Caco-2 (cell line): ENCODE measurements at places on chromosomes 3 and 15. TPM values are rescaled to one million over a fixed set of nuclear protein-coding genes. Genes with fewer than 3 reads are reported as not detected.

GRCh38 chr15:60568301-60568742, 89.4 kb upstream of the ICE2 start:
- DNase-seq, result no peak

- no peak for DNase-seq
Measured at GRCh38 chr3:113405180-113405579, 36.1 kb downstream of the CFAP44 start.

DNA sequence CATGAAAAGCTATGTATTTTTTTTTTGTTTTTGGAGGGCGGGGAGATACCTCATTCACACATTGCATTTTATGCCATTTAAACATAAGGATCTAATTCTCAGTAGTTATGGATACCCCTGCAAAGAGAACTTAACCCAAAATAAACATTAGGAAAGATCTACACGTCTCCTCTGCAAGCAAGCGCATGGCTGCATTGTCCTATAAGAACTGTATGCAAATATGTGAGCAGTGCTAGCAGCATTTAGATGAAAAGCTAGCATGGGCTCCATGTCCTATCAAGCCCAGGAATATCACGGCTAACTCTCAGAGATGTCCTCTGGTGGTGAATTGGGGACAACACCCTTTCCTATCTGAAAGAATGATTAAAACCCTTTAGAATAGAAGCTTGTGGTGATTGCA, 292.8 kb downstream of the MEX3B start:
- DNase-seq, result no peak

DNA sequence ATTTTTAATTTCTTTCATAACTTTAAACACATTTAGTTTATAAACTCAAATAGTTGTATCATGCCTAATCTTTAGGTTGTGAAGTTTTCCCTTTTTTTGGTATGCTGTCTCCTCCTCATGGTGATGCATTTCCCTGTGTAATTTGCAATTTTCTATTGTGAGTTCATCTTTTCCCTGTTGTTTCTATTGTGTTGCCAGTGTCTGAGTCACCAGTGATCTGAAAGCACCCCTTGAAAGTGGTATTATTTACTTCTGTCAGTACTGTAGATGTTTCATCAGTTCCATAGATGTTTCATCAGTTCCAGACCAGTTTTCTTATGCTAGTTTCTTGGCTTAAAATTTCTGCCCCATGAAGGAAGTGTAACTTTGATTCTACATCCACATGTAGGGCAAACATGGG, 80.6 kb downstream of the OXSM start:
- DNase-seq, result no peak

- DNase-seq, result no peak
Measured at GRCh38 chr3:149332771-149333170, 665 bp downstream of the TM4SF18 start.

DNA sequence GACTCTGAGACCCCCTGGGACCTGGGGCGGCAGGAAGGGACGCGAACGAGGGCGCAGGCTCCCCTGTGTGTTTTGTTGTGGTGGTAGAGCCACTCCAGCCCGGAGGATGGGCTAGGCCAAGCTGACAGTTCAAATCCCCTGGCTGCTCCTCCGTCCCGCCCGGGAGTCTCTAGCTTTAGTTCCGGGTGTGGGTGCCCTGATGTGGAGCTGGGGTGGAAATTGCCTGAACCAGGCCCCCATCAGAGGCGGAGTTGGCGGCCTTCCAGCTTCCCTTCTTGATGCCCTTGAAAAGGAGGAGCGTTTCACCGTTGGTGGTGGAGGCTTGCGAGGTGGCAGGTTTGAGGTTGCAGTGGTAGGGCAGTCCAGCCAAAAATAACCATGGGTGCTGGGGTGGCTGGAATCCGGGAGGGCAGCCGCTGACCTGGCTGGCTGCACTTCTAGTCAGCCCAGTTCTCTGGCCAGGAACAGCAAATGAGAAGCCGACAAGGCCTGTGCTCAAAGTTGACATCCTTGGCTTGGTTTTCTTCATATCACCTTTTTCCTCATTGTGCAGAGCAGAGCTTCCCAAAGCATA, 817 bp downstream of the CLK3 start:
- DNase-seq, result no peak

- no peak for DNase-seq
Measured at GRCh38 chr3:12648384-12648959, 15.4 kb downstream of the RAF1 start.

GRCh38 chr3:56720849-56721248, 37.8 kb upstream of the TASOR start:
- DNase-seq, result no peak

DNA sequence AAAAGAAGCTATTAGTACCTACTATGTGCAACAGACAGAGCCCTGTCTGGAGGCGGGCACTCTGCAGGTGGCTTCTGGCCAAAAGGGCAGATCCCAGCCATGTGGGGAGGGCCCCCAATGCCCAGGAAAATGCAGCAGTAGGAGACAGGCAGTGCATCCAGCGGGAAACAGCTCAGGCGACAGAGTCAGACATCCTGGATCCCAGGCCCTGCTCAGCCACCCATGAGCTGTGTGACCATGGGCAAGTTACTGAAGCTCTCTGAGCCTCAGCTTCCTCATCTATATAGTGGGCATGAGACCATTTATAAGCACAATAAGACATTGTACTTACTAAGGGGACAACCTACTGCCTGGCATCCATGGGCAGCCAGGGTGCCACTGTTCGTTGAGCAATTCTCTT, 25.8 kb downstream of the NUP210 start:
- DNase-seq, result no peak

DNA sequence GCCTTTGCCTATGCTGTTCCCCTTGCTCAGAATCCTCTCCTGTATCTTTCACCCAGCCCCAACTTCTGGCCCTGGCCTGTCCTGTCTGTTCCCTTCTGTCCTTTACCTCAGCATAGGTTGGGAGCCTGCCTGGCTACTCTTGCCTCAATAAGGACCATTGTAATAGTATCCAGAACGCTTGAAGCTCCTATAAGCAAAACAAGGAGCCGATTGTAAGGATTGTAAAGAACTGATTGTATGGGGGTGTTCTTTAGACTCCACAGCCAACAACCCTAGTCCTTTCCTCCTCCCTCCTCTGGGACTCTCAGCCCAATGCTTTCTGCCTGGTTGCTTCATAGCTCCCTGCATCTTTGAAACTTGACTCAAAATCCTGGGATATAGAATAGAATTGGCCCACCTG, 18.7 kb upstream of the RAD54L2 start:
- DNase-seq, result no peak

- no peak for DNase-seq
Measured at GRCh38 chr15:29252234-29252633, 17.4 kb downstream of the NSMCE3 start.

- no peak for DNase-seq
Measured at GRCh38 chr3:158453865-158454264, 117.1 kb upstream of the MLF1 start.

DNA sequence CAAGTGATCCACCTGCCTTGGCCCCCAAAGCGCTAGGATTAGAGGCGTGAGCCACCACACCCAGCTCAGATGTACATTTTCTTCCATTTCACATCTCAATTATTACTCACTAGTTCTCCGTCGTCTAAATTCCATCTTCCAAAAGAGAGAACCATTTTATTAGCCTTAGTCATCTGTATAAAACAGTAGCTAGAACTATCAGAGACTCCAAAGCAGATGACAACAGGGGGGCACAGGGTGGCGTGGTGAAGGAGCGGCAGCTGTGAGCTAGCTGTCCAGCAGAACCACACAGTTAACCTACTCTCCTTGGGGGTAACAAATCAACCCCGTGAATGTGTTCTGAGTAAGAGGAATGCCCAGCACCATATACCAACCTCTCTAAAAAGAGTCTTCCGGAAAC, 7.1 kb downstream of the SLC25A20 start:
- DNase-seq, result no peak

DNA sequence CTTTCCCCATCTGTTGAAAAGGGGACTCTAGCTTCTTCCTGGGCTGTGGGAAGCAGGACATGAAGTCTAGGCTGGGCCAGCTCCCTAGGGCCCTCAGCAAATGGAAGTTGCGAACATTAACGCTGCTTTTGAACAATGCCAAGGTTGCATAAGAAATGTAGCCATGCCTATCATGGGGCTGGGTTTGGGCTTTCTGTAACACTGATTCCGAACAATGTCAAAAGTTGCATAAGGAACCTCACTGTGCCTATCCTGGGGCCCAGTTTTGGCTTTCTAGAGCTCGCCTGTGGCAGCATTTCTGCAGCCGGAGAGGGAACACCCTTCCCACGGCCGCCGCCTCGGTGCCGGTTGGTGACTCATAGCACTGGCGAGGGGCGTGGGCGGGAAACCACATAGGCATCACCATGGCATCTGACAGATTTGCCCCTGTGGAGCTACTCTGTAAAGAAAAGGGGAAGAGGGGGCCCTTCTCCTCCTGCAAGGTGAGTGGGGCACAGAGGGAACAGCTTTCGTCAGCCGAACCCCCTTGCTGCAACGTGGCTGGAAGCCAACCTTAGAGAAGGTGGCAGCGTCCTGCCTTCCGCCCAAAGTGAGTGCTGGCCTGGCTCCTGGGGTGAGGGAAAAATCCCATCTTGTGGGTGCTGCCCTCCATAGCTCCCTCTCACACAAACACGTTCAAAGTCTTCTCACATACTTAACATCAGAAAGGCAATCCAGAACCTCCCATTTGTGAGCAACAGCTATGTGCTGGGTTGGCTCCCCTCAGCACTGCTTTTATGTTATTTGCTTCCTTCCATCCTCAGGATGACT, 46.6 kb upstream of the ATP2B2 start:
- no peak for DNase-seq

GRCh38 chr15:95522533-95522932, 808.0 kb upstream of the NR2F2 start:
- DNase-seq, result no peak

GRCh38 chr3:194197981-194198695, 62.2 kb downstream of the HES1 start:
- no peak for DNase-seq

GRCh38 chr3:131485119-131485518, 17.7 kb downstream of the MRPL3 start:
- DNase-seq, result no peak

- DNase-seq, result no peak
Measured at GRCh38 chr3:23073724-23074305, 129.3 kb upstream of the UBE2E2 start.

GRCh38 chr3:162738784-162739183, 1242.2 kb downstream of the OTOL1 start:
- DNase-seq, result no peak

DNA sequence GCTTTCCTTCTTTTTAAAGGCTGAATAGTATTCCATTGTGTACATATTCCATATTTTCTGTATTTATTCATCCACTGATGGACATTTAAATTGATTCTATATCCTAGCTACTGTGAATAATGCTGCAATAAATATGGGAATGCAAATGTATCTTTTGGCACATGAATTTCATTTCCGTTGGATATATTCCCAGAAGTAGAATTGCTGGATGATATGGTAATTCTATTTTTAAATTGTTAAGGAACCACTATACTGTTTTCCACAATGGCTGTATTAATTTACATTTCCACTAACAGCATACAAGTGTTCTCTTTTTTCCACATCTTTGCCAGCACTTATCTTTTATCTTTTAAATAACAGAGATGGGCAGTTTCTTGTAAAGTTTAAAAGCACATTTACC, 302.7 kb downstream of the CTNNB1 start:
- DNase-seq, result no peak

DNA sequence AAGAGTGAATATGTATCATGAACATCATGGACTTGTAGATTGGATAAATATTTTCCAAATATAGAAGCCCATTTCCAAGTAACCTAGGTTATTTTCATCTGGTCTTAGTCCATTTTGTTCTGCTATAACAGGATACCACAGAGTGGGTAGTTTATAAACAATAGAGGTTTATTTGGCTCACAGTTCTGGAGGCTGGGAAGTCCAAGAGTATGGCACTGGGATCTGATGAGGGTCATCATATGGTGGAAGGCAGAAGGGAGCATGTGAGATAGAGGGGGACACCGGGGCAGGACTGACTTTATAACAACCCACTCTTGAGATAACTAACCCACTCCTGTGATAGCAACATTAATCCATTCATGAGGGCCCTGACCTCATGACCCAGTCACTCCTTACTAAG, 9.4 kb upstream of the MGA start:
- DNase-seq, result no peak

DNA sequence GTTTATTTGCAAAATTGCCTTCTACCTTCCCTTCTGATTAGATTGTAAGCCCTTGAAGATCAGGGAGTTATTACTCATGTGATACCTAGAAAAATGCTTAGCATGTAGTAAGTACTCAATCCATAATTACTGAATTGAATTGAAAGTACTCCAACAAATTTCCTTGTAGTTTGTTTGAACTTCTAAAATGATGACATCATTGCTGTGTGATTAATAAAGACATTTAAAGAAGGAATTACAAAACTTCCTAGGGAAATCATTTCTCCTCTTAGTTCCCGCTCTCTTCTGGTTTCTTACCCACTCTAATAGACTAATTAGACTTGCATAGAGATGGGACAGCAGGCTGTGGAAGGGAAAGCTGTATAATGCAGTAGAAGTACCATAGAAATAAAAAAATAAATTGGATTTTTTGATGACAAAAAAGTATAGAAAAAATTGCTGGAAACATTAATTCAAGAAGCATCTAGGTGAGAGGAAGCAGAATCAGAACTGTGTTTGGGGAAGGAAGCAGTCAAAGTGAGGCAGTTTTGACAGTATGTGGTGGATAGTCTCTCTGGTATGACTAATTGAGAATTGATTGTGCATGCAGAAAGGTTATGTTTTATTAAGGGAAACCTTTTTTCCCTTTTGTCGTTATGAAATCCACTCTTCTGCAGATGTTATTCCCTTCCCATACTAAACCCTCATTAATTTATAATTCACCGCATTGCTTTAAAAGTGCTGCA, 93.0 kb downstream of the ALCAM start:
- no peak for DNase-seq

DNA sequence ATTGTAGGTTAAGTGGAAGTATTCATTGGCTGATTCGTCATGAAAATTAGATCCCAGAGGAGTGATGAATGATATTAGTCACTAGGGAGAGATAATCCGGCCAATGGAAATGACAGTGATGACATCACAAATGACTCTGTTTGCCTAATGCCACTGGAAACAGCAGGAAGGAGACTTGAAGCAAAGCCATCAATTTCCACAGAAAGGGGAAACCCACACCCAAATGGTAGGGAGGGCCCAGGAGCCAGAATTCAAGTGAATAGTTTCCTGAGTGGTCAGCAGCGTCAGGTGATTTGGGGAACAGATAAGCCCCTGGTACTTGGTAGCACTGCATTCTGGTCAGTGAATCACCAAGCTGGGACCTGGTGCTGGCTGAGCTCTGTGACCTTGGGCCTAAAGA, 3.3 kb upstream of the ADAMTS9 start:
- no peak for DNase-seq

Gene PRR23C
- not detected in 2 replicates for total RNA-seq

Gene GPR62
- not detected in 2 replicates for total RNA-seq

Gene SCAMP5
- total RNA-seq, result 9.2 and 11.8 TPM in 2 replicates

Gene CPN2
- total RNA-seq, result not detected in 2 replicates

Gene SV2B
- total RNA-seq, result not detected in 2 replicates

Gene TGM4
- not detected in 2 replicates for total RNA-seq

Gene CKMT1B
- 0.93 and 1.6 TPM in 2 replicates for total RNA-seq

Gene LPCAT4
- 35.3 and 37.9 TPM in 2 replicates for total RNA-seq

Gene INSYN1
- 0.41 TPM in 1 of 2 replicates, not detected in the other for total RNA-seq

Gene GNB5
- 19.8 and 23.2 TPM in 2 replicates for total RNA-seq
